SK-N-MC (cell line): ENCODE measurements at places on chromosomes 6 and 20.

GRCh38 chr20:4875578-4876067 is 125.7 kb downstream of the SLC23A2 start:
- DNase-seq, result no peak

GRCh38 chr20:23493172-23493772 is 2.4 kb downstream of the CST8 start:
- no peak for DNase-seq

DNA sequence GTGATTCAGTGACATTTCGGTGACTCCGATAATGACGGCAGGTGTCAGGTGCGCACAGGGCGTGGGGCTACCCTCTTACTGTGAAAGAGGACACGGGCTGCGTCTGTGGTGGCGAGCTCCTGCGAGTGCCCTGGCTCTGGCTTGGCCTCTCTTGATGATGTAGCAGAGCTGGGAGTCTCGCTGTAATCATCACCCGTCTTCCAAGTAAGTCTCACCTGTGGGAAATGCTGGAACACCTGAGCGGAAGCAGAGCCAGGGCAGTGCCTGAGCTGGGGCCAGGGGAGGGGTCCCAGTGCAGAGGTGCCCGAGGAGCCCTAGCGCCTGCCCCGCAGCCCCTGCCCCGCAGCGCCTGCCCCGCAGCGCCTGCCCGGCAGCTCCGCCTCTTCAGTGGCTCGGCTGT is 4.8 kb downstream of the OSBPL2 start:
- no peak for DNase-seq

DNA sequence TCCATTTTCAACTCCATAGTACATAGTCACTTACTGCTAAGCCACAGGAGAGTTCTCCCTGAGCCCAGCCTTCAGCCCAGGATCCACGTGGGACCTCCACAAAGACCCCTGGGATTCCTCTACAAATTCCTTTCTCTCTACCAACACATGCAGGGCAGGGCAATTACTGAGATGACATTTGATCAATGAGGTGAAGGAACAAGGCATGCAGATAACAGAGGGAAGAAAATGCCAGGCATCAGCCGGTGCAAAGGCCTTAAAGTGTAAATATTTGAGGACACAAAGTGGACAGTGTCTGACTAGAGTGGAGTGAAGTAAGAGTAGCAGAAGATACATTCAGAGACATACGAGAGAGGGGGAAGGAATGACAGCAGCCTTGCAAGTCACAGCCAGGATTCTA is 70.2 kb downstream of the HS3ST5 start:
- no peak for DNase-seq

DNA sequence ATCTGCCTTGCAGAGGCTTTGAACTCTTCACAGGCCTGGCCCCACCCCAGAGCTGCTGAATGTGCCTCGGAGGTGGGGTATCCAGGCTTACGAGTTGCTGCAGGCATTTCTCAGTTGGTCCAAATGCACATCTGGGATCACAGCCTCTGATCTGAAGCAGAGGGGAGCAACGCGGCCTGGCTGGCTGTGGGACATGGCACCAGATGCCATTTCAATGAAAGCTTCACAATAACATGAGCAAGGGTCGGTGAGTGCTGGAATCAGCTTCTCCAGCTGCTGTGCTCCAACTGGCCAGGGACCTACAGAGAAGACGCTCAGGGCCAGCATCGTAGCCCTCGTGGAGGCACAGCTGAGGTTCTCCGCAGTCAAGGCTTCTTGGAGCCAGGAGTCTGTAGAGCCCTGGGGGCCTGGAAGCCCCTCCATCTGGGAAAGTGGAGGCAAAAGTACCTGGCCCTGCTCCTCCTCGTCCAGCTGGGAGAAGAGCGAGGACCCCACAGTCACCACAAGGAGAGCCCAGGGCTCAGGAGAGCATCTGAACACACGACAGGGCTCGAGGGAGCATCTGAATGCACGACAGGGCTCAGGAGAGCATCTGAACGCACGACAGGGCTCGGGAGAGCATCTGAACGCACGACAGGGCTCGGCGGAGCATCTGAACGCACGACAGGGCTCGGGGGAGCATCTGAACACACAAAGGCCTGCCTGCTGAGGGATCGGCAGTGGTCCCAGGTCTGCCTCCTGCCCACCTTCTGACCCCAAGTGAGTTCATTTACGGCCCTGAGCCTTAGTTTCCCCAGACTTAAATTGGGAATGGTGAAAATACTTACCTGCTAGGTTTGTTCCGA is 165.2 kb downstream of the DLL1 start:
- DNase-seq, result no peak

DNA sequence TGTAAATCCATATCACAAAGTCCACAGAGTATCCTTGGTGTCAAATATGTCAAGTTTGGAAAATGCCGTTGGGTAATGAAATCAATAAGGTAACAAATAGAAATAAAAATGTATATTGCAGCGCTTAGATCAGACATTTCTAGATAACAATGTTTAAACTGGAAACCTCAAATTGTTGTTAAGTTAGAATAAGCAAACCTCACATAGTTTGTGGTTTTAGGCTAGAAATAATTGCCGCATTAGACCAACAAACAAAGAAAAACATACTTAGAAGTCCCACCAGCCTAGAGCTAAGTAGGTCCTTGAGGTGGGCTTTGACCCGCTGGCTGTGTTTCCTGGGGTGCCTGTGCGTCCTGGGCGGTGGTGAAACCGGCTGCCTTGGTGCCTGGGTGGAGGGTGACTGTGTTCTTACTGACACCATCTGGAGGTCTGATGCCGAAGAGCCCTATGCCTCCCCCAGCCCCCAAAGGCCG is 71.4 kb downstream of the DACT2 start:
- no peak for DNase-seq

DNA sequence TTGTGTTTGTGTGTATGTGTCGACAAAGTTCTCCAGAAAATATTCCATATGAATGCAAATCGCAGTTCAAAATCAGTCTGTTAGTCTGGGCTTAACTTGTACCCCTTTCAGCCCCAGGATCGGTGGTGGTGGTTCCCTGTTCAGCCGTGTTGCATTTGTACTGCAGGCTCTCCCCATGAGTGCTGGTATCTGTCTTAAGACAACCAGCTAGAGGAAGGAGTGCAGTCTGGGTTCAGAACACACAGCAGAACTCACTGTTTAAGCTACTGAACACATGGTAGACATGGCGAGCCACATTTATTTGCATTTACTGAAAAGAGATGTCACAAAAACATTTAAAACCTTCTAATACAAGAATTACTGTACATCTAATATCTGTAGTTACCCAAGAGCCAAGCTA is 192.1 kb downstream of the ARID1B start:
- no peak for DNase-seq

- no peak for DNase-seq
Observed at GRCh38 chr6:3812596-3812995, 36.6 kb upstream of the FAM50B start.

DNA sequence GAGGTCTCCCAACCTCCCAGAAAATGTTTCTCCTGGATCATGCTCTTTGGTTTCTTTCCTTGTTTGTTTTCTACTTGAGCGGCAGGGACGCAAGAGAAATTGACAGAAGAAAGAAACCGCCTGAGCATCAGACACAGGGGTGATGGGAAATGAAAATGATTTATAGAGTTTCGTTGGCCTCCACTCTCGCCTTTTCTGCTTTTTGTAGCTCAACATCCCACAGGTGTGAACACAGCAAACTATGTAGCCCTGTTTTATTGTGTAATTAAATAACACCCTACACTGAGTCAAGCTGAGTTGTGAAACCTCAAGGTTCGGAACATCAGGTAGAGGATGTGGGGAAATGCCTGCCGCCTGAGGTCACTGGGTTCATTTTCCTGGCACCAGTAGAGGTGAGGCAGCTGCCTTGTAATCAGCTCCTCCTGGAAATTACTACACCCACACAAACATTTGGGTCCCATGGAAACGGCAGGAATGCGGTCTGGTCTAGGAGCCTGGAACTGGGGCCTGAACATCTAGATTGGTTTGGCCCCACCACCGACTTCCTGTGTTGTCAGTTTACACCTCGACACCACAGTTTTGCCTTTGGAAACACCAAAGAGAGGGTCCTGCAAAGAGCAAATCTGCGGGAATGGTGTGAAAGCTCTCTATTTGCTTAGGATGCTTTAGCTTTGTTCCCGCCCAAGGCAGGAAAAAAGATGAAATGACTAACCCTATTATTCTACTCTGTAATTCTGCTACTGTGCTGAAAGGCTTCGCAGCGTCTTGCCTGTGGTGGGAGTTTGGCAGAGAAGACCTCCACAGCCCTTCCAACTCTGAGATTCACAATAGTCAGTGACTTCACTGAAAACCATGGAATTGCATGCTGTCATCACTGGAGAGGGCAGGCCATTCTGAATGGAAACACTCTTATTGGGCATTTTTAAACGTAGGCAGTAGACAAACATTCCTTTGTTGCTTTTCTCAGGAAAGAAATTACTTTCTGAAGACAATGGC is 53.0 kb downstream of the ADAT2 start:
- no peak for DNase-seq

- no peak for DNase-seq
Observed at GRCh38 chr6:40845553-40845952, 193.5 kb downstream of the UNC5CL start.

GRCh38 chr6:85078058-85078457 is 313.7 kb upstream of the TBX18 start:
- DNase-seq, result no peak

- no peak for DNase-seq
Observed at GRCh38 chr6:56244528-56245253, 2.7 kb downstream of the COL21A1 start.

DNA sequence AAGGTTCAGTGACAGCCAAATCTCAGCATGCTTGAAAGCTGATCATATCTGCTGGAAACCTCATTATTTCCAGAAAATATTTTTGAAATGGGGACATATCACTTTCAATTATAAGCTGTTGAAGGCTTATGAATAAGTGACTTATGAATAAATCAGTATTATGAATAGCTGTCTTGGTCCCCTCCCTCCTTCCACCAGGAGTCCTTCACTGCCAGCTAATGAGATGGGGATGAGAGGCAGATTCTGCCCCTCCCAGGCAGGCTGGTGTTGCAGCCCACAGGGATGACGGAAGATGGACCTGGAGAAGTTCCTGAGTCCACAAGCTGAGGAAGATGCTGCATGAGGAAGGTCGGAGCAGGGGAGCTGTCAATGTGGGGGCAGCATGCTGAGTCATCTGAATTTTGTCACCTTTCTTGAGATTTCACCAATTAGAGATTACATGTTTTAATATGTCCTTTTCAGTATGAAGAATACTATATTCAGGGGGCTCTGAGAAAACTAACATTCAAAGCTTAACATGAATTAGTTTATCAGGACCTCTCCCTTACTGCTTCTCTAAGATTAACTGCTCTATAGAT is 112.2 kb downstream of the DTNBP1 start:
- no peak for DNase-seq

DNA sequence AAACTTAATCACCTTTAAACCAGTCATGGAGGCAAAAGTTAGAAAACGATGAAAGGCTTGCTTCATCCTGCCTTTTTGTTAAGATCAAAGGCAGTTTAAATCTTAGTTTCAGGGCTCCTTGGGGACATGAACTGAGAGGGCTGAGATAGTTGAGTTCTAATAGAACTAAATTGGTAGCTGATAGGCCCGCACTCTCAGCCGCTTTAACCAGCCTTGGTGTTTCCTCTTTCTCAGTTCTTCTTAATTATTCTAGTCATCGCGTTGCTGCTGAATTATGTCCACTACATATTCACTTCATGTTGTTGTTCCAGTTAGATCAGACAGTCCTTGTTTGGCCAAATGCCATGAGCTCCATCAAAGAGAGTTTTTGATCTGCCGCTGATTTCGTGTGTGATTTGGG is 72.5 kb downstream of the ANKS1A start:
- no peak for DNase-seq

DNA sequence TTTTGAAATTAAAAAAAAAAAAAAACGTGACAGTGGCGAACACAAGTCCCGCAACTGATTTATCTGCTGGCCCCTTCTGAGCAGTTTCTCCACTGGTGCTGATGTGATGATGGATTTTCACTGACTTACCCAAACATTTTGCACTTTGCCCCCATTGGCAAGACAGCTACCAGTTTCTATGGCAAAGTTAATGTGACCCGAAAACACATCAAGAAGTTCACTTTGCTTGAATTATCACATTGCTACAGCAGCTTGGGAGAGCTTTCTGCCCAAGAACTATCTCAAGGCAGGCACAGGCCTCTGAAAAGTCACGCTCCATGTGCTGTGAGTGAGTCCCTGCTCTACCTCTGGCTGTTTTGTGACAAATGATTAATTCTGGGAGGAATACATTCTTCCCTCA is 127.9 kb upstream of the EDN1 start:
- DNase-seq, result no peak

- DNase-seq, result no peak
Observed at GRCh38 chr6:14108571-14109410, 8.8 kb upstream of the CD83 start.

GRCh38 chr6:132072831-132073230 is 121.7 kb upstream of the CCN2 start:
- no peak for DNase-seq

- DNase-seq, result no peak
Observed at GRCh38 chr6:168239044-168239773, 80.4 kb downstream of the DACT2 start.

GRCh38 chr6:88650029-88650619 is 313.3 kb downstream of the RNGTT start:
- no peak for DNase-seq

GRCh38 chr6:154893917-154894316 is 101.2 kb upstream of the TIAM2 start:
- DNase-seq, result no peak

GRCh38 chr20:63150391-63150898 is 65.5 kb downstream of the YTHDF1 start:
- no peak for DNase-seq

GRCh38 chr6:151993364-151993763 is 185.9 kb downstream of the ESR1 start:
- no peak for DNase-seq

DNA sequence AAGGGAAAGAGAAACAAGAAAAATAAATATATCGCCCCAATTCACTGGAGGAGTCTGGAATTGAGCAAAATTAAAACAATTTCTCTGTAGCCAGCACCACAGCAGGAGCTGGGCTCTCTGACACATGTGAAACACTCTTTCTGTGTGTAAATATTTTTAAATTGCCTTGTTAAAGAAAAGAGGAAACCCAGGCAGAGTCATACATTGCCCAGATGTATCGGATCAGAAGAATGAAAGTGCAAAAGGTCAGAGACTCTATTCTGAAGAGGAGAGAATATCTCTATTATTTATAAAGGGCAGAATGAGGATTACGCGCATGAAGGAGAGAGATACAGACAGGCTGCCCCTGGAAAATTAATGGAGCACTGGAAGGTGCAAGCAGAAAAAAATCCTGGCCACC is 127.0 kb upstream of the MAN1A1 start:
- DNase-seq, result no peak

DNA sequence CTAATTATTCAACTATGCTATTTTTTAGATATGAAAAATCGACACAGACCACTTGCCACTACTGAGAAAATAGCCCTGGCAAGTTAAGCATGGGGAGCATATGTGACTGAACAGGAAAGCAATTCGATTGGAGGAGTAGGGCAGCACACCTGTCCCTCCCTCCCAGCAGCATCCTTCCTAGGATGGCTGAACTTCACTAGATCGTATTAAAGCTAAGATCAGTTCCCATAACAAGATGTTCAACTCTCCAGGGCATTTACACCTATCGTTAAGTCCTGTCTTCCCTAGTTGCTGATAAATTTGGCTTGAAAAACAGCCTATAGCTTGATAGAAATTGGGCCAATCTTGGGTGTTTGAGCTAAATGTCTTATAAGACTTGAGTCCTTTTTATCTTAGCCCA is 7.0 kb downstream of the PPP1R10 start:
- no peak for DNase-seq

GRCh38 chr6:108133594-108134179 is 32.1 kb upstream of the NR2E1 start:
- no peak for DNase-seq

- no peak for DNase-seq
Observed at GRCh38 chr6:79506251-79506650, 31.0 kb downstream of the LCA5 start.
